ENCODE measurements at places on chromosomes 6 and 20.

- DNase-seq = no peak
- no peak overlapping the region for H3K27ac ChIP-seq
- no peaks in the 10 kb centered on the region for H3K36me3 ChIP-seq
- H3K4me3 ChIP-seq = no peak overlapping the region
- no peaks in the 10 kb centered on the region for H3K27me3 ChIP-seq
These were observed 80.2 kb downstream of the MAP7 start for GRCh38 chr6:136470044-136470443.

DNA sequence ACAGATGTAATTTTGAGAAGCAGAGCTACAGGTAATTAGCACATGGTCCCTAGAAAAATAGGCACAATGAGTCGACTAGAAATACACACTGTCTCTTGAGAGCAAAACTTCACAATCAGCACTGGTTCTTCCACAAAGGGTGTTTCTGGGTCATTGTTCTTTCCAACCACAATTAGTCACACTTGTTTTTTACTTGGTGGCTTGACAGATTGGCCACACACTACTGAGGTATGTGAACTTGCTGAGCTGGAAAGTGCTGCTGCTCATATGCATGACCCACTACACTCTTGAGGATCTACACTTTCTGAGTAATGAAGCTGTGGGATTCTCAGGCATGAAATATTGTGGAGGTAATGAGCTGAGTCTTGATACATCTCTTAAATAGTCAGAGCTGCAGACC lies 347.7 kb downstream of the BCKDHB start:
- no peak overlapping the region for H3K4me3 ChIP-seq
- no peaks in the 10 kb centered on the region for H3K36me3 ChIP-seq
- no peaks in the 10 kb centered on the region for H3K4me1 ChIP-seq
- DNase-seq = no peak
- no peak overlapping the region for H3K27ac ChIP-seq

DNA sequence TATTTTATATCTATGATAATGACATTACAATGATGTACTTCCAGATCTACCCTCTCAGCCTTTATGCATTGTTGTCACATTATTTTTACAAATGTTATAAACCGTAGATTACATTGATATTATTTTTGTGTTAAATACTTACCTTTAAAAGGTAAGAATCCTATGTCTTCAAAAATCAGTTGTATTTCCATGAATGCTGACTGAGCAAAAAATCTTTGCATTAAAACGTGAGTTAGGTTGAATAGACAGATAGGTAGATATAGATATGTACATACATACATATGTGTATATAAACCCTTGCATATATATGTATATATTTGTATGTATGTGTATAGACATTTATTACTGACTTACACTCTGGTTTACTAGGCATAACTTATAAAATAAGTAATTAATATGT lies 558.2 kb downstream of the CDH26 start:
- no peaks in the 10 kb centered on the region for H3K36me3 ChIP-seq
- no peak overlapping the region for H3K27ac ChIP-seq
- no peak overlapping the region for H3K4me3 ChIP-seq
- no peaks in the 10 kb centered on the region for H3K4me1 ChIP-seq
- no peak for DNase-seq

GRCh38 chr6:77715588-77715987 lies 62.7 kb downstream of the MEI4 start:
- no peaks in the 10 kb centered on the region for H3K27me3 ChIP-seq
- no peak overlapping the region for H3K4me3 ChIP-seq
- no peak for DNase-seq
- no peaks in the 10 kb centered on the region for H3K4me1 ChIP-seq

DNA sequence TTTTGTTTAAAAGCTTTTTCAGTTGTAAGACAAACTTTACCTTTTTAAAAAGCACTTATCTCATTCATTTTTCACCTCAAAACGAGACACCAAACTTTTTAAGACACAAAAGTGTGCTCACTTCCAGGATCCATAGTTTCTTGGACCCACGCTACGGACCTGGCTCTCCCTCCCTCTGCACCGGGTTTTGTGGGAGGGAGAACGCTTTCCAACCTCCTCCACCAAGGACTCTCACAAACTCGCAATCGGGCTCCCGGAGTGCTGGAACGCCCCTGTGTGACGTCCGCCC lies 436 bp downstream of the CAGE1 start:
- no peak for DNase-seq
- H3K27ac ChIP-seq = peak overlapping the region; percentile 90
- peak overlapping the region; percentile 47 for H3K4me3 ChIP-seq
- peaks cover 10% of the 10 kb centered on the region for H3K36me3 ChIP-seq

DNA sequence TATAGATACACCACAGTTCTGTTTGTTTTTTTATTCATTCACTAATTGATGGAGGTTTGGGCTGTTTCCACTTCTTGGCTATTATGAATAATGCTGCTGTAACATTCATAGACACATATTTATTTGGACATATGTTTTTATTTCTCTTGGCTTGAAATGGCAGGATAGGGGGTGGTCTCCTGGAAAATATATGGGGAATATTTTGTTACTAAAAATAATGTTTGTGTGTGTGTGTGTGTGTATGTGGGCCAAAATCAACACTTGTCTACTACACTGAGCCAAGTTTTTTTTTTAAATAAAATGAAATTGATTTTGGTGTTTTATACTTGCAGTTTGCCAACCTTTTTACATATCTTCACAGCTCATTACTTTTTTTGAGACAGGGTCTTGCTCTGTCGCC lies 264.4 kb upstream of the SULF2 start:
- H3K36me3 ChIP-seq = no peaks in the 10 kb centered on the region
- no peak for DNase-seq
- H3K27me3 ChIP-seq = no peaks in the 10 kb centered on the region

DNA sequence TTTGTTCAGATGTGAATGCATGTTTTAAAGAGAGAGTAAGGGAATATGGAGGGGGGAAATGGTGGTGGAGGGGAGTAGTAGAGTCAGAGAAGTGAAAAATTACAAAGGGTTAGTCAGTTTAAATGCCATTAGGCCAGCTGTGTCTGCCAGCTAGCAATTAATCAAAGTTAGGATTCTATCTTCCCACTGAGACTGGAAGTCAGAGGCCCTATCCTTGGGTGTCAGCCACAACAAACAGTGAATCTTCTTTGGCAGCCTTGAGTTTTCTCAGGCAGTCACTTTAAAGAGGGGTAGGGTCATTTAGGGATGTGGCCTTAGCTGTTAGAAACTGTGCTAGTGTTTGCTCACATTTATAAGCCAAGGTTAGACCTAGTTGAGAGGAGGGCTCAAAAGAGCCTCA lies 120.5 kb upstream of the BTBD3 start:
- no peak overlapping the region for H3K4me3 ChIP-seq
- H3K27ac ChIP-seq = no peak overlapping the region
- no peak for DNase-seq
- no peaks in the 10 kb centered on the region for H3K4me1 ChIP-seq

DNA sequence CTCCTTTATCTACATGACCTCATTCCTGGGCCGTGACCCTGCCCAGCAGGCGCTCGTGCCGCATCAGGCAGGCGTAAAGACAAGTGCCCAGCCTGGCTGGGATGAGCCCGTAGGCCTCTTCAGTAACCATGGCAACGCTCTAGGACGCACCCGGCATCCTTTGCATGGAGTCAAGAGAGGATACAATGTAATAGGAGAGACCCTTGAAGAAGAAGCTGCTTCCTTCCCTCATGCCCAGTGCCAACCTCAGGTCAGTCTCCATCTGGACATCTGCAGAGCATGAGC lies 5.0 kb upstream of the LSM14B start:
- H3K4me3 ChIP-seq = no peak overlapping the region
- no peaks in the 10 kb centered on the region for H3K36me3 ChIP-seq
- peaks cover 3% of the 10 kb centered on the region for H3K4me1 ChIP-seq
- H3K27ac ChIP-seq = no peak overlapping the region
- no peak for DNase-seq

DNA sequence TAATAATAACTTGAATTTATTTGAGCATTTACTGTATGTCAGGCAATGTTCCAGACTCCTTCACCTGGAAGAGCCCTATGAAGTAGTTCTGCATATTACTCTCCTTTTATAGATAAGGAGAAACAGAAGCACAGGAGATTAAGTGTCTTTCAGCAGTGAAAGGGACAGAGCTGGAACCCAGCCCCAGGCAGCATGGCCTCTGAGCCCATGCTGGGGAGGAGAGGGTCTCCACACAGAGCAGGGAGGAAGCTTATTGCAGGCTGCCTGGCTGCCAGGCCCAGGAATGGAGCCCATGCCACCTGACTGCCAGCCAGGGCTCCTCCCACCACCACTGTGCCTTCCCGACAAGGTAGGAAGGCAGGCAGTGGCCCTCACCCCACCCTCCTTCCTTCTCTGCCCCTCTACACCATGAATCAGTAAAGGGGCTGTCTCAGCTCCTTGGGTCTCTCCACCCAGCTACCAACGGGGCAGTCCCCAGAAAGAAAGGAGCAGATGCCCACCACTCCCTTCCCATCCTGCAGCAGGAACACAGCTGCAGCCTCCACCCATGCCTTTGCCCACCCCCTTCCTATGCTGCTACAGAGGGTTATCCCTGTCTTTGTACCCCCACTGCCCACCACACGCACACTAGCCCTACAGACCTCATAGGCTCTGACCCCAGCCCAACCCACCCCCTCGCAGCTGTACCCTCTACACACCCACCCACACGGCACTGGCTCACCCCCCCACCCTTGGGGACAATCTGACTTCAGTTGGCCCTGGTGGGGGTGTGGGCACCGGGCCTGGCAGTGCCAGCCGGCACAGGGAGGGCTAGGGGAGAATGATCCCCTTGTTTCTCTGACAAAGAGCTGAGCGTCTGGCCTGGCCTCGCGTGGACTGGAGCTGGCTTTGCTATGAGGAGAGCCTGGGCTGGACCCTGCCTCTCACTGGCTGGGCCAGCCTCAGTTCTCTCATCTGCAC lies 41.8 kb downstream of the TFEB start:
- H3K4me3 ChIP-seq = no peak overlapping the region
- peaks cover 25% of the 10 kb centered on the region for H3K36me3 ChIP-seq
- H3K4me1 ChIP-seq = no peaks in the 10 kb centered on the region
- no peaks in the 10 kb centered on the region for H3K27me3 ChIP-seq
- no peak overlapping the region for H3K27ac ChIP-seq
- no peak for DNase-seq

GRCh38 chr20:21104921-21105320 lies 1.2 kb downstream of the LINC00237 start:
- no peak overlapping the region for H3K27ac ChIP-seq
- H3K36me3 ChIP-seq = no peaks in the 10 kb centered on the region
- DNase-seq = no peak
- H3K4me3 ChIP-seq = no peak overlapping the region
- peaks cover 3% of the 10 kb centered on the region for H3K4me1 ChIP-seq

Measured in Peyer's patch (tissue), 4 donors.